IMR-90 (cell line): ENCODE measurements at places on chromosomes 7 and 10.

- DNase-seq = no peak
Measured at GRCh38 chr7:99011341-99011705, 132.6 kb downstream of the SMURF1 start.

GRCh38 chr10:106722524-106722923, 442.0 kb downstream of the SORCS1 start:
- DNase-seq = no peak

DNA sequence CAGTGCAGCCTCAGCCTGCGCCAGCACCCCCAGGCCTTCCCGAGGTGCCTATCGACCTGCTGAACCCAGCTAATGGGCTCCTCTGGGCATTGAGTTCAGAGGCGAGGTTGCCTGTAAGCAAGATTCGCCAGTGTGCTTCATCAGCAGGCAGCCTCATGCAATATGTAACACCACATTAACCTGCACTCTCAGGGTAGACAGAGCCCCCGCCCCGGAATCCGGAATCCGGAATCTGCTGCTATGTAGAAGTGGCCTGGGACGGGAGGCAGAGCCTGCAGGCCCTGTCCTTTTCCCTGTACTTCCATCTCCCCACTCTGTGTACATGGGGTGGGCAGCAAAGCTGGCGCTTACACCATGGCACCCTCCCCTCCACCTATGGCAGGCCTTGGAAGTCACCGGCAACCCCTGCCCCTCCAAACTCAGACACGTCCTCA, 83.9 kb upstream of the RET start:
- no peak for DNase-seq

GRCh38 chr7:108093851-108094331, 36.3 kb downstream of the LAMB4 start:
- peak; percentile 23 for DNase-seq

DNA sequence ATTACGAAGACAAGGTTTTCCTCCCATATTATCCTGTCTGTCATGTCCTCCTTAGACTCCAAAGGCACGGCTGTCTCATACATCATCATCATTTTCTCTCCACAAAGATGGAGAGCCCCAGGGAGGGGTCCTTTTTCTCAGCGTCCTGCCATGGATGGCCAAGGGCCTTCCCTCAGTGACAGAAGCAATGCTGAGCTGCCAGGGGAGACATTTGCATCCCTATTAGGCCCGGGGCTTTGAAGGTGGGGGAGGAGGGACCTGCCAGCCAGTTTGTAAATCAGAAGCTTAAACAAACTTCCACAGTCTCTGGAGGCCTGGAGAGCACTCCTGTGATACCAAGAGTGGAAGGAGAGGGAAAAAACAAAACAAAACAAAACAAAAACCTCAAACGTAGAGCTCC, 112.4 kb upstream of the ADO start:
- DNase-seq = no peak

DNA sequence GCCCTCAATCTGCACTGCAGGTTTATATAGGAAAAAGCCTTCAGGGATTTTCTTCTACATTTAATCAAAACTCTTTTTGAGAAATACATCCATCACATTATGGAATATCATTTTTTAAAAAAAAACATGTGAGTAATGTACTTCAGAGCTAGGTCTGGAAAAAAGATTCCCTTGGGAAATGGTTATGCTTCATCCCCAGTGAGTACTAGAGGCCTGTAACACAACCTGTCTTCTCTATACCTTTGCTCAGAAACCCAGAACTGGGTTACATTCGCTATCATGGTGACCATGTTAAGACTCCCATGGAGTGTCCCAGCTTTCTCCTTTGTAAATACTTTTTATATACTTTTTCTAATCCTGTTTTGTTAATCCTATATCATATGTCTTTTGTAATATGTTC, 186.9 kb downstream of the LRRTM3 start:
- no peak for DNase-seq

GRCh38 chr10:77943121-77943901, 16.8 kb upstream of the DLG5 start:
- DNase-seq = peak; percentile 73

DNA sequence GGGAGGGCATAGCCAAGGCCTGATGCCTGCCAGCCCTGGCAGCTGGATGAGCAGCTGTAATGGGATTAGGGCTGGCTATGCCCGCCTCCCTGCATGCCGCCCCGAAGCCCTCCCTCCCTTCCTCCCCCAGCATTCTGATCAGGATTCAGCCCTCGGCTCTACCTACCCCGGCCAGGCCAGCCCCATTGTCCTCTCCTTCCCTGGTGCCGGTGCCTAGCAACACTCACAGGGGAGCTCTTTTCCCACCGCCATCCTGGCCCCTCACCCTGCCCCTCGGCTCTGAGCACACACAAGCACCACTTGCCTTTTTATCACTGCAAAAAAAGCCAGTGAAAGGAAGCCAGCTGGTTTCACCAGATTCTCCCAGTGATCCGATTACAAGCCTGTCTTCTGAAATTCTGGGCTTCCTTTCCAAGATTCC, 9.0 kb upstream of the ADCYAP1R1 start:
- DNase-seq = no peak

DNA sequence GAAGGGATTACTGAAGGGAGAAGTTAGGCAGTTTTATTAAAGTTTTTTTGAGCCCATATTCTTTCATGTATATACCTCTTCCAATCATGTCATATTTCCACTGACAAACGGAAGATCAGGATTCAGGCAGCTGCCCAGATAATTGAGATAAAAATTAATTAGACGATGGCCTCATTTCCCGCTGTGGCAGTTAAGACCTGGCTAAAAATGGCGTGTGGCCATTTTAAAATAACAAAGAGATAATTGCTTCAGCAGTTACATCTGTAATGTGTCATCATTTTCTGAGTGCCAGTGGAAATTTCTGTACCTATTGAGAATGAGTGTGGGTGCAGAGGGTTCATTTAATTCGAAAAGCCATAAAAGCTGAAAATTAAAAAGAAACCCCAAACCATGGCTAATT, 215.1 kb downstream of the STK31 start:
- no peak for DNase-seq

- no peak for DNase-seq
Measured at GRCh38 chr7:84162125-84162524, 32.5 kb downstream of the SEMA3A start.

DNA sequence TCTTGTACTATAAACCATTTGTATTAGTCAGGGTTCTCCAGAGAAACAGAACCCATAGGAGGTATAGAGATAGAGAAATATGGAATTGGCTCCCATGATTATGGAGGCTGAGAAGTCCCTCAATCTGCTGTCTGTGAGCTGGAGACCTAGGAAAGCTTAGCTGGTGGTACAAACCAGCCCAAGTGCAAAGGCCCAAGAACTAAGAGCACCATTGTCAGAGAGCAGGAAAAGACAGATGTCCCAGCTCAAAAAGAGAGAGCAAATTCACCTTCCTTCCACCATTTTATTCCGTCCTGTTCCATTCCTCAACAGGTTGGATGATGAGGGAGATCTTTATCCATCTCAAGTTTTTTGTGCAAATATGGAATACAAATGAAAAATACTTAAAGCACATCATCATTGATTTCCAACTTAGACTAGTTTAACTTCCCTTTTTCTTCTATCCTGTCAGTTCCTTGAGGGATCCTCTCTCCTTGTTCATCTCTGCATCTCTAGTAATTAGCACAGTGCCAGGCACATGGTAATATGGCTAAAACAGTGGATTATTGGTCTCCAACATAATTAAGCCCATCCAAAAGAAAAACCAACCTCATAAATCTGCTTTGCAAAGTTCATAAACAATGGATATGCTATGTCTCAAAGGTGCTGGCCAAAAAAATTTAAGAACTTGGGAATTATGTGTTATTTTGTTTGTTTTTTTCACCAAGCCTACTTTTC, 83.1 kb upstream of the PIK3CG start:
- no peak for DNase-seq

DNA sequence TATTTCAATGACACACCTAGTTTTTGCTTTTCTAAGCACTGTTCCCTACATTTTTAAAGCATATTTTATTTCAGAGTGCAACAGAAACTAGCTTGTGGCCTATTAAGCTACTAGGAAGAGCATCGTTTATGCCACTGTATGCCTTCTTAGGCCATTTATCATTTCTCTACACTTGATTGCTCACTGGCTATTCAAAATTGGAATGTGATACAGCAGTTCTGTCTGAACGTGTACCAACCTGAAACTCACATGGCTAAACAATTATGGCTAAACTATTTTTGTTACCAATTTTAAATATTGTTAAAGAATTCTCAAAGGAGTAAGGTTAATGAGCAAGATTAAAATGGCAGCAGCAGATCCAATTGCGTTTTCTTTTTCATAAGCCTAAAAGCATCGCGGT, 105.2 kb downstream of the GSAP start:
- no peak for DNase-seq

- DNase-seq = no peak
Measured at GRCh38 chr7:38889079-38889478, 19.9 kb downstream of the VPS41 start.

DNA sequence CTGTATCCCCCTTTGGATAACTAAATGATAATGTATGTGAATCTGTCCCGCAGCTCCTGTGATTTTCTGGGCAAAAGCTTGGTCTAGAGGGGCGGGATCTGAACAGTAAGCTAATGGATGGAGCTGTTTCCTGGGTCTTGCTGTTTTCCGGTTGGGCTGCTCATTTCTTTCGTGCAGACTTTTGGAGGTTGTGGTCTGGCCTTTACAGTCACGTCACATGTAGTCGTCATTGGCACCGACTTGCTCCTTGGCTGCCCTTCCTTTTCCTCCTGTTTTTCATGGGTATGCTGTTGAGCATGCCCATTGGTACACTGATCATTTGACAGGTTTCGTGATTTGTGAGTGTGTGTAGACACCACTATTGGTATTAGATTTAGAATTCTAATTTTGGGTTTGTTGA, 2.0 kb downstream of the FBH1 start:
- no peak for DNase-seq
